Uterus (tissue), 4 donors: ENCODE measurements at places on chromosomes 7 and 10.

DNA sequence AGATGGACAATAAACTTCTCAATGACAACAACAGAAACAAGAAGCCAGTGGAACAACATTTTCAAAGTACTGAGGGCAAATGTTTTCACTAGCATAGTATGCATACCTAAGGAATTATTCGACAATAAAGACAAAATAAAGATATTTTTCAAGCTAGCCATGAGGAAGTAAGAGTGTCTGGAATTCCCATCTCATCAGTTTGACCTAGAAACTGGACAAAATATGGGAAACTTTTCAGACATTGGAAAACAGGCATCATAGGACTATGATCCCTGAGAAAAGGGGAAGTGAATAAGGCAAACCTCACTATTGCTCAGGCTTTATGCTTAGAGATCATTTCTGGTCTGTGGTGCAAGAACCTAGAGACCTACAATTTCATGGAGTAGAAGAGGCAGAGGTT lies 86.3 kb downstream of the OAT start:
- DNase-seq, result no peak

- DNase-seq, result no peak
These were observed 165.9 kb upstream of the MYO3A start for GRCh38 chr10:25768167-25768566.

DNA sequence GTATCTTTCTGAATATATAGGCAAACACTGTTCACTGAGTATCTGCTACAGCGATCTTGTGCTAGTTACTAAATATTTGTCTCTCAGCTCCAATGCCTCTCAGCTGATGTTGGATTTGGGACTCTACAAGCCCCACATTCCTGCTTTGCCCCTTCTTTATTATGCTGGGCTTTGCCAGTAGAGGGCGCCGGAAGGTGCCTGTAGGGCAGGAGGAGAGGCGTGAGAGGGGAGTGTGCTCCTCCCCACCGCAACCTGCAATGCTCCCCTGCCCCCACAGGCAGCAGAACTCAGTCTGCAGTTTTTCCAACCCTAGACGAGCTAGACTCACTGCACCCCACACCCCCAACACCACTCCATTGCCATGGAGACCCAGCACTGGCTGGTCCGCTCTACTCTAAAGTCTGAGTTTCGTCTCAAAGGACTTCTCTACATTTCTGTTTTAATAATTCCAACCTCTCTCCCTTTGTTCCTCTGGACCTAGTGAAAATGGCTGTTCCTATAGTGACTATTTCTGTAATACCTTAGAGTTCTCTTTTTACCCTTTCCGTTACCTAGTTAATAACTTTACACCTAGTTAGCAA lies 337.6 kb downstream of the CCSER2 start:
- no peak for DNase-seq

DNA sequence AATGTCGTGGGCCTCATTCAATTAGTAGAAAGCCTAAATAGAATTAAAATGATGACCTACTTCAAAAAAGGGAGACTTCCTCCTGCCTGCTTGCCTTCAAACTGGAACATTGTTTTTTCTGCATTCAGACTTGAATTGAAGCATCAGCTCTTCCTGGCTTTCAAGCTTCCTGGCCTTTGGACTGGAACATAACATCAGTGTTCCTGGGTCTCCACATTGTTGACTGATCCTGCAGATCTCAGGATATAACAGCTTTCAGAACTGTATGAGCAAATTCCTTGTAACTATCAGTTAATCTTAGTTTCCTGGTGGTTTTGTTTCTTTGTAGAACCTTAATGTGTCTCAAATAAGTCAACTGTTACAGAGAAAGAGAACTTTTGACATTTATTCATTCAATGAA lies 18.6 kb downstream of the MAGI2 start:
- DNase-seq, result no peak

- DNase-seq, result no peak
These were observed 502.9 kb downstream of the HTR7 start for GRCh38 chr10:90354914-90355313.

DNA sequence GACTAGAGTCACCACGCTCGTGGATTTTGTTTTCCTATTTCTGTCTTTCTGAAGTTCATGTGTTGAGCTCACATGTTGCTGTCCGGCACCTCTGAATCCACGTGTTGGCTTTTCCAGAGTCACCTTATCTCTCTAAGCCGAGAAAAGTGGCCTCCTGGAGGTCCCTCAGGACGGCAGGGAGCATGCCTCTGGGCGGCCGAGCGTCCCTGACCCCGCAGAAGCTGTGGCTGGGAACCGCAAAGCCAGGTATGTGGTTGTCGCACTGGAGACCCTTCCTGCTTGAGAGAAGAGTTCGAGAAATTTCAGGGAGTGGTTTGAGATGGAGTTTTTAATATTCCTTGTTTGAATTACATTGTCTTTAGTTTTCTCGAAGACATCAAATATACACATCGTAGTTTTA lies 12.6 kb downstream of the IQCE start:
- DNase-seq, result no peak

DNA sequence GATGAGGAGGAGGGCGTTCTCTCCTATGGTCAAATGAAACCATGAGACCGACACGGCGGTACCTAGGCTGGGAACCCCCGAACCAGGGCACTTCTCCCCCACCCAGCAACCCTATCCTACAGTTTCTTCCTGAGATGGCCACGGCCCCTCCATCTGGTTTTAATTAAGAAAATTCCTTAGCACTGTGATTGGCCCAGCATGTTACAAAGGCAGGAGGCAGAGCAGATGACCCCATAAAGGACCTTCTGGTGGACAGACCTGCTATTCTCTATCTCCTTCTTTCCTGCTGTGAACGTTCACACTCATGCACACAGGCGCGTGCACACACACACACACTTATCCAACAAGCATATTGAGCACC lies 129.4 kb downstream of the RGS10 start:
- no peak for DNase-seq
